ENCODE measurements at places on chromosomes 11 and 22.

GRCh38 chr11:104051778-104052177 lies 15.3 kb downstream of the DDI1 start:
- DNase-seq: no peak

- no peak for DNase-seq
Measured at GRCh38 chr11:124041254-124041653, at the start of gene OR10G7. OR10G7 (minus strand) TSS chr11:124041325; CDS start chr11:124039001, 2,324 bp downstream.

- DNase-seq: no peak
Measured at GRCh38 chr22:25749420-25750169, 7.6 kb downstream of the MYO18B start.

GRCh38 chr11:47222696-47223095 lies 7.9 kb downstream of the DDB2 start:
- no peak for DNase-seq

GRCh38 chr11:40280159-40281051 lies 1179.0 kb downstream of the LRRC4C start:
- no peak for DNase-seq

- no peak for DNase-seq
Measured at GRCh38 chr11:41446566-41446965, 12.9 kb downstream of the LRRC4C start.

DNA sequence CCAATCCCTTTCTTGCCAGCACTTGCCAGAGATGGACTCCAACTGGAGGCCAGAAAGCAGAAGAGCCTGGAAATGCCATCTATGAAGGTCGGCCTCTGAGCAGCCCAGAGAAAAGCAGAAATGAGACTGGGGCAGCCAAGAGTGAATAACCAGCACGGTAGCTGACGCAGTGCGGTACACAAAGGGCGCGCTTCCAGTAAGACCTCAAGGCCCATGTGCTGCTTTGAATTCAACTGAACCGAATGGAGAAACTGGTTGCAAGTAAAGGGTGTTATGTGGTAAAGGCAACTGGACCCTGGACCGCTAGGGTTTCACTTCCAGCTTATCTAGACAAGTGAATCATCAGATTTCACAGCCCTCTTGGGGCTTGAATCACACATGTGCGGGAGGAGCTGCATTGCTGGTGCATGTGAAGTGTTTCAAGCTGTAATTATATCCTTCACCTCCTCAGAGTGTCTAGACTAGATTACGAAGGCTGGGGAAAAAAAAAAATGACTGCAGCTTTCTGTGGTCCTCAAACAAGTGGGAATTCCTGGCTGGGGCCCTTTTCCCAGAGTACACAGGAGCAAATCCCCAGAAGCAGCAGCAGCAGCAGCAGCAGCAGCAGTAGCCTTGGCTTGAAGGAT lies 128.9 kb downstream of the CCDC34 start:
- no peak for DNase-seq

DNA sequence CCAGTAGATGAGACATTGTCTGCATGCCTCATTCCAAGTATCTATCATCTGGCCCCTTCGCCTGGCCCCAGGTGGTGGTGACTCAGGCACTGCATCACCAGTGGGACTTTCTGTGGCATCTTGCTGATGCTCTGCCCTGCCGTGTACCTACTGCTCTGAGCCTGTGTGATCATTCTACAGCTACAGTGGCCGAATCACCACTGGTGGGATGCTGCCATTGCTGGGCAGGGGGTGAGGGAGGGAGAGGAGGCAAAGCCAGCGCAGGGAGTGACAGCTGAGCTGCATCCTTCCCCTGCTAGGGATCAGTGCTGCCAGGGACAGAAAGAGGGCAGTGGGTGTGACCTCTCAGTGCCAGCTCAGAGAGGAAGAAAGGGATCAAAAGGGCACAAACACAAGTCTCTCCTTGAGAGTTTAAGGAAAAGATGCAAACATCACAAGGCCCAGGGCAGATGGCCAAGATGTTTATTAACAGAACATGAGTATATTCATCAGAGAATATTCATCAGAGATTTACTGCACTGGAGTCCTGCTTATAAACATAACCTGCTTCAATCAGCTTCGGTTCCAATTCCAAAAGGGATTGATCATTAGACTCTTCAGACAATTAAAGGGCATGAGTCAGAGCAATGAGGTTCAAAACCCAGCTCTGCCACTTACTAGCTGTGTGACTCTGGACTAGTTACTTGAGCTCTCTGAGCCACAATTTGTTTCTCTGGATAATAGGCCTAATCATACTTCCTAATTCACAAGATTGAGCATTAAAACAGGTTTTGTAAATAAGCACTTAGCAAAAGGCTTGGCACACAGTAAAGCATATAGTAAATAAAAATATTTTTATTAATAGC lies 109.8 kb downstream of the NAT10 start:
- DNase-seq: peak; percentile 61

DNA sequence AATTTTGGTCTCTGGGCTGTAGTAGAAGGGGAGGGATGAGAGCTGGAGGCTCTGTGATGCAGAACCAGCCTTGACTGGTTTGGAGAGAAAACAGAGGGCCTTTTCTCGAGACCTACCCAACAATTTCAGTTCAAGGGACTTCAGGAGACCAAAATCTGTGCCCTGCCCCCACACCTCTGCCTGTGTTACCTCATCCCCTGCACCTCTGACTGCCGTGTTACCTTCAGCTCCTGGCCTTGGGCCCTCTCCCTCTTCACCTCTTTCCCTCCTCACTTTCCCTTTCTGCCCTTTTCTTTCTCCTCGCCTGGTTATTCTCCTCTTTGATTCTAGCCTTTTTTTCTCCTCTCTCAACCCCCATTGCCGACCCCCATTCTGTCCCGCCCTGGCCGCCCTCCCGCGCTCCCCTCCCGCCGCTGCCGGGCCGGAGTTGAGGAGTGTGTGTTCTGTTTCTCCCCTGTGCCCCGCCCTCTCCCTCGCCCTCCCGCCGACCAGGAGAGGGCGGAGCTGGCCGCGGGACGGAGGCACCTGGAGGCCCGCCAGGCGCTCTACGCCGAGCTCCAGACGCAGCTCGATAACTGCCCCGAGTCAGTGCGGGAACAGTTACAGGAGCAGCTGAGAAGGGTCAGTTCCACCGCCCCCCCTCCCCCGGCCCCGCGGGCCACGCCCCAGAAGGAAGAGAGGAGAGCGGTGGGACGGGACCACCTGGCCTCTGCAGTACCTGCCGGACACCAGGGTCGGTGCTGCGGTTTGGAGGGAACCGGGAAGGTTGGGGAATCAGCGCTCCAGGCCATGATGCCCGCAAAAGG lies 27.2 kb downstream of the PHLDB1 start:
- DNase-seq: no peak

DNA sequence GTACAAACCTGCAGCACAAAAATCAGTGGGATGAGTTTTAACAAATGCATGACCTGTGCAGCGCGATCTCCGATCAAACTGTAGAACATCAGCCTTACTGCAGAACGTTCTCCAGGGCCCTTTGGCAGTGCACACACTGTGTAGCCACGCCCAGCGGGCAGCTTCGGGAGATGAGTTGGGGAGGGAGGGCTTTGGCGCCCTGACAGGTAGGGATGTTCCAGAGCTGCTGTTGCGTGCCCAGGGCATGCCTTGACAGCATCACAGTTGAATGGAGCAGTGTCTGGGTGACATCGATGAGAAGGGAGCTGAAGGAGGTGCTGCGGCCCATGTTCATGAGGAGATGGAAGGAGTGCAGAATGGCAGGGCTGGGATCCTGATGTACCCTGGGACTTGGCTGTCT lies 80.2 kb downstream of the TBC1D22A start:
- DNase-seq: no peak

DNA sequence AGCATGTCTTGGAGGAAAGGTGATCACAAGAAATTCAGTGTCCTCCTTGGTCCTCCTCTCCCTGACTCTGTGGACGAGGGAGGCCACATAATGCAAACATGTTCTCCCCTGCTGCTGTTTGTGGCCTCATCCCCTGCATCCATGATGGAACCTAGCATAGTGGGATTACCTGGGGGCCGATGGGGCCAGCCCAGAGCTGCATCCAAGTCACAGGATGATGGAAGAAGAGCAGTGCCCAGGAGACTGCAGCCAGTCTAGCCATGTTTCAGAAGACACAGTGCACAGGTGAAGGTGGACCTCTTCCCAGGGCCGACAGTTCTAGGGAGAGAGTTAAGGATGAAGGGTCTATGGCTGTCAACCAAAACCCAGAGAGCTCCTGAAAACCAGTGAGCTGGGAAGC lies 213.6 kb upstream of the B3GAT1 start:
- no peak for DNase-seq

DNA sequence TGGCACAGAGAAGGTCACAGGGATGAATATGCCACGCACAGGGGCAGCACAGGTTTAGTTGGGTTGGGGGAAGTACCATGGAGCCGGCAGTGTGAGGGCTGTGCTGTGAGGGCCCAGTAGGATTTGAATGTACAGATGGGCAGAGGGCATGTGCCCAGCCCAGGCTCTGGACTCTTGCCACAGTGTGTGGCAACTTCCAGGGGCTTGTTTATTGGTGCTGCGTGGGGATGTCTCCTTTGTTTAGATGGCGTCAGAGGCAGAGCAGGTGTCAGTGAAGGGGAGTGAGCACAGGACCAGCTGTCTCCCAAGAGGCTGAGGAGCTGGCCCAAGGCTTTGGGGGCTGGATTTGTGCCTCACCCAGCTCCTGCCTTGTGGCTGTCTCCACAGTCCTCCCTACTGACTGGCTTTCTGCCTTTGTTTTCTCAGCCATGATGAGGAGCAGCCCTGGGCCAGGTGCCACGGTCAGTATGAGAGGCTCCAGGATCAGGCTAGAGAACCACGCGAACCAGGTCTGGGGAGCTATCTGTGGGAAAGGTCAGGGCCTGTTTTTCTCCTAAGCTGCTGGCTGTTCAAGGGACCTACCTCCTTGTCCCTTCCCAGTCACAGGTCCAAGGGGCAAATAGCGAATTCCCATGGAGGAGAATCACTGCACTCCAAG lies 21.9 kb downstream of the SUN2 start:
- no peak for DNase-seq

GRCh38 chr22:29306835-29307595 lies 565 bp downstream of the GAS2L1 start:
- DNase-seq: peak; percentile 24

GRCh38 chr22:35540595-35541253 lies at the start of gene RASD2:
RASD2 (plus strand) TSS chr22:35540831; CDS start chr22:35546810, 5,979 bp downstream.
- DNase-seq: no peak

GRCh38 chr11:62409831-62410230 lies 9.0 kb upstream of the SCGB1A1 start:
- no peak for DNase-seq

GRCh38 chr11:6345366-6345765 lies 25.1 kb upstream of the CAVIN3 start:
- DNase-seq: no peak
